Stimulated activated CD8-positive, alpha-beta memory T cell treated with anti-CD3 and anti-CD28 coated beads, Interleukin-15, amount 100 ng/mL, for 48 hours (primary cell): ENCODE measurements at places on chromosomes 2 and 18.

DNA sequence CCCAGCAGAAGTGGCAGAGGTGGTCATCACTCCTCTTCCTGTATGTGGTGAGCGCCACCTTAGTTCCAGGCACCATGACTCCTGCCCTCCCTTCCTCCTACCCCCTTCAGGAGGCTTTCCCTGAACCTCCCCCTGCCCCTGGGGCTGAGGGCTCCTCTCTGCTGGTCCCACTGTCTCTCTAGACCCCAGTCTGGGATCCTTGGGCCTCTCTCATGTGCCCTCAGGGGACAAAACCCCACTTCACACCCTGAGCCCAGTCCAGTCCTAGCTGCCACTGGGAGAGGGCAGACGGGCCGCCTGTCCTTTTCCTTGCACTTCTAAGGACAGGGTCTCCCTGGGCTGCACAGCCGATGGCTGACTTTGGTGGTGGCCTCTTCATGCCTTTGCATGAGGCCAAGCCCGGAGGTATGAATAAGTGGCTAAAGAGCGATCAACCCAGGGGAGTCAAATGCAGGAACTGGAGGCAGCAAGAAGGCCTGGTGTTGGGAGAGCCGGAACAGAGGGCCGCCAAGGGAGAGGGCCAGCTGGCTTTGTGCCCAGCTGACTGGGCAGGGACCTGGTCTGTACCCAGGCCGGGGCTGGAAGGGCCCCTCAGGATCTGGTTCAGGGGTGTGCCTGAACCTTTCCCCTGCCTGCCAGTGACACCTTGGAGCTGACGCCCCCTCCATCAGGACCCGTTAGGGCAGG lies 29.5 kb downstream of the GLI2 start:
- DNase-seq, result no peak

DNA sequence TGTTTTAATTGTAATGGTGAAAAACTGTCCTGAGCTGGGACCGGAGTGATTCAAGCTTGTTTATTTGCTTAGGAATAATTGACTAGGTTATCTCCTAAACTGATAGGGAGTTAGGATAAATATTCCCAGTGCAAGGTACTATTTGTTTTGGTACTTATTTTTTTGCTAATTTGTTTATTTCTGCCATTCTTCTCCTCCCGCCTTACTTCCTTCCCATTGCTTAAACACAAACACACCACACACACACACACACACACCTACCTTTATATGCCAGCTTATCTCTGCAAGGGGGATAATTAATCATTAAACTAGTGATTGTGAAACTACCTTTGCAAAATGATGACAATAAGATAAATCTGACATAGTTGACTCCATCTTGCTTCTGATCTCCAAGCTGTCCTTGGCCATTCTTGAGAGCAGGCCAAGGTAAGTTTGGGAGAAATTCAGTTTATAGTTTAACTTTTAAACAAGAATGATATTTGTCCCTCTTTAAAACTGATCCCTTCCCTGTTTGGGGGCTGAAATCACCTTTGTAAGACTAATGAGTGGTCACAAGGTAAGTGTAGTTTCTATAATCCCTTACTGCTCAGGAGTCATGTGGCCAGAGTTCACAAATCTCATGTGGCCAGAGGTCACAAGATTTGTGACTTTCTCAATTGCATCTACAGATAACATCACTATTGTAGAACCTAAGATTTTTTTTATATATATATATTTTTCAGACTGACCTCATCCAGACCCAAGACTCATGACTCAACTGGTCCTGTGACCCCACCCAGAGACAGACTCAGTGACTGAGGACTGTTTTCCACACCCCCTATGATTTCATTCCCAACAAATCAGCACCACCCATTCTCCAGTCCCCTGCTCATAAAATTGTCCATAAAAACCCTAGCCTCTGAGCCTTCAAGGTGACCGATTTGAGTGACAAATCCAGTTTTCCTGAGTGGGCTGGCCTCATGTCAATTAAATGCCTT lies 83.1 kb upstream of the LRRTM4 start:
- no peak for DNase-seq

DNA sequence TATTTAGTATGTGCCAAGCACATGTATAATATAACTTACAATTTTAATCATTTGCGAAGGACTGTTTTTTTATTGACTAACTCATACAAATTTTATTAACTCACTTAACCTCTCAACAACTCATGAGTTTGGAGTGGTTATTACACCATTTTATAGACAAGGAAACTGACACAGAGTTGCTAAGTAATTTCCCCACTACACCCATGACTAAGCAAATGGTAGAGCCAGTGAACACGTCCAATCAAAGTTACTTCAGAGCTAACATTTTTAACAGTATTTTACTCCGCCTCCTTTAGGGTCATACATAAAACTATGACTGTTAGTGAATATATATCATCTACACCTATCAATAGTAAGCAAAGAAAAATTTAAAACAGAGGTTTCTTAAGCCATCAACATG lies 556.7 kb upstream of the FSIP2 start:
- no peak for DNase-seq

- DNase-seq, result peak; percentile 34
These were observed 130.2 kb upstream of the ID2 start for GRCh38 chr2:8551622-8552074.

DNA sequence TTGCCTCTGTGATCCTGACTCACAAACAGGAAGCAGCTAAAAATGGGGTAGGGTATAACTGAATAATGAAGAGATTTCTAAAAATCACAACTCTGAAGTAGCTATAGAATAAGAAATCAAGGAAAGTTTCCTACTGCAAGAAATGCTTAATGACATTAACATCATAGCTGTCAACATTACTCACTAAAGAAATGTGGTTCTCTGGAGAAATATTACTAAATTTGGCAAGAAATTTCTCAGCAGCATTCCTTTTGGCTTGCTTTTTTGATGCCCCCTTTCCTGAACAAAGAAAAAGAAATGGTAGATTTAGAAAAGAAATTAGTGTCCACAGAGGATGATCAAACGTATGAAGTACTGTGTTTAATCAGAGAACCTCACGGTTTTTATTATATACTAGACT lies 9.5 kb downstream of the PRKRA start:
- no peak for DNase-seq

- no peak for DNase-seq
These were observed 363.1 kb downstream of the DSC3 start for GRCh38 chr18:30679285-30679930.

- DNase-seq, result no peak
These were observed 150.8 kb downstream of the LDLRAD4 start for GRCh38 chr18:13369353-13369752.

DNA sequence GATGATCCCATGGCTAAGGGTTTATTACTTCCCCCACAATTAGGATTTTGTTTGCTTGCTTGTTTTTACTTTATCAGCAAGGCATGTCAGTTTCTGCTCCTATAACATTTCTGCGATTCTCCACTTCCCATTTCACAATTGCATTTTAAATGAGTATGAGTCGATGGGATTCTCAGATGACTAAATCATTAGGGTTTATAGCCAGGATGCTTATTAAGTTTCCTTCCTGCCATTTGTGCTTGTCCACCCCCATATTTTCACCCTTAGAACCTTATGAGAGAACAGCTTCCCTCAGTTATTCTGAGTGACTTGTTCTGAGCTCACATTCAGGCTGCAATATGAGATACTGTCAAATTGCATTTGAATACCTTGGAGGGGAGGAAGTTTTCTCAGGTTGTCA lies 37.9 kb upstream of the C1GALT1C1L start:
- DNase-seq, result no peak

DNA sequence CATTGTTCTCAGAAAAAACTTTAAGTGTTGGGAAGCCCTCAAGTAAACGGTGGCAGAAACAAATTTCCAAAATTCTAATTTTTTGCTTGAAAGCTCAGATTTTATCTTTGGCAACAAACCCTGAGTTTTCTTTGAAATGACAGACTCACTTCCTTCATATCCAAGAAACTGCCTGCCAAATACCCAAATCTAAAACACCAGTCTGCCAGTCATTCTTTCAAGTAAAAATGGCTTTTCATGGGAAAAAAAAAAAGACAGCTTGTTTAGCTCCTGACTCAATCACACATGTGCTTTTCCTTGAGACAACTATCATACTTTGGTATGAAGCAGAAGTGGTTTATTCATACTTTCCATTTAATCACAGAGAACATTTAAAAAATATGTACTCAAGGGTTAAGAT lies 40.6 kb upstream of the CSRNP3 start:
- no peak for DNase-seq

DNA sequence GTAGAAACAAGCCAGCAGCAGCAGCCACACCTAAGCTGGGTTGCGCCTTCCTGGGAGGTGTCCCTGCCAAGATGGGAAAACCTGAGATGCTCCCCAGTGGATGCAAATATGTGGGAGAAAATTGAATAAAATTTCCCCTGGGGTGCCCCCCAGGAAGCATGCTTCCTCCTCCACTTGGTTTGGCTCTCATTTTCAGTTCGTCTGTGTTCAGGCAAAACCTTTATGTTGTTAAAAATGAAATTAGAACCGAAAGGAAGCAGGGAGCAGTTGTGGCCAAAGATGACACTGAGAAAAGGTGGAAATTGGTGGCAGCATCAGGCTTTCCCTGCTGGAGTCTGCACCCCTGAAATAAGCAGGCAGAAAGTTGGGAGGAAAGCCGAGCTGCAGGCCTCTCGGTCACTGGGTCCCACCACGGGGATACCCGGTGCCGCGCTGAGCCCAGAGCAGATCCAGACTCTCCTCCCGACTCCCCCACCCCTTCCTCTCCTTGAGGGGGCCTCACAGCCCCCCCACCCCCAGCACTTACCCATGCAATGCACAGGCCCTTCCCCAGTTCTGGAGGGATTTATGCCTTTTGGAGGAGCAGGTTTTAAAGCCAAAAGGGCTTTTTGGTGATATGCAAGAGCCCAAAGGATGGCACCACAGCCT lies 267.7 kb upstream of the SPRED2 start:
- no peak for DNase-seq

DNA sequence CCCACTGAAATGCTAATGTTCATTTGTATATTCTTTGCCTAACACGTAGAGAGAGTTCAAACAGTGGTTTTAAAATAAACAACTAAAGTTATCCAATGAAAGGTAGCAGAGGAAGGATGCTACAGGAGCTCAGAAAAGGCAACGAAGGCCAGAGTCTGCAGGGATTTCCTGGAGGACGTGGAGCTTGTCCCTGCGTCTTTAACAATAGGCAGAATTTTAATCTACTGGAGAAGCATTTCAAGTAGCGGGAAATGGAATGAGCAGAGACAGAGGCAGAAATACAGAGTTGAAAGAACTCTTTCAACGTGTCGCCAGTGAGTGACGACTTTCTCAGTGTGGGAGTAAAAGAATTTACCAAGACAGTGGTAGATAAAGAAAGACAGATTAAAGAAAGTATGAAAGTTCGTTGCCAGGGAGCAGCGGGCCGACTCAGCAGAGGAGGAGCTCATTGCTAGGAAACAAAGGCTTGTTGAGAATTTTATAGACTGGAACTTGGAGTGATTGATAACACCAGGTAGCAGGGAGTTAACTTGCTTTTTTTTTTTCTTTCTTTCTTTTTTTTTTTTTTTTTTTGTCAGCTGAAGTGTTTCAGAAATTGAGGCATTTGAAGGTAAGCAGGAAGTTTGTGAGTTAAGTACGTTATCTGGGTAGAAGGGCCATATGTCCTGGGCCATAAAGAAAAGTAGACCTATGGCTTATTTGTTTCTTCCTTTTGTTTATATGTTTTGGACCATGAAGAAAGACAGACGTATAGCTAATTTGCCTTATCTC lies 625 bp upstream of the NBAS start:
- peak; percentile 19 for DNase-seq

GRCh38 chr18:29160170-29160569 lies 983.2 kb upstream of the CDH2 start:
- DNase-seq, result no peak

- DNase-seq, result no peak
These were observed 665.9 kb downstream of the CBLN2 start for GRCh38 chr18:71878226-71878625.

GRCh38 chr2:188869550-188869949 lies 104.6 kb upstream of the COL3A1 start:
- DNase-seq, result no peak

DNA sequence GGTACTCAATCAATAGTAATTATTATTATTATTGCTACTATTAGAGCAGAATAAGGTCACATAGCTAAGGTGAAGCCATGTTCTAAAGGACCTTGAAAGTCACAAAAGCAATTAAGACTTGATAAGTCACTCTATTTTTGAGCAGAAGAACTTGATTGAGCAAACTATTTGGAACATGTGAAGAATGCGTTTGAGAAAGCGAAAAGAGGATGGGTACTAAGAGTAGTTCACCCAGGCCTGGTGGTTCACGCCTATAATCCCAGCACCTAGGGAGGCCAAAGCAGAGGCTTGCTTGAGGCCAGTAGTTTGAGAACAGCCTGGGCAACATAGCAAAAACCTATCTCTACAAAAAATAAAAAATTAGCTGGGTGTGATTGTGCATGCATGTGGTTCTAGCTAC lies 7.2 kb upstream of the RTN4 start:
- no peak for DNase-seq

DNA sequence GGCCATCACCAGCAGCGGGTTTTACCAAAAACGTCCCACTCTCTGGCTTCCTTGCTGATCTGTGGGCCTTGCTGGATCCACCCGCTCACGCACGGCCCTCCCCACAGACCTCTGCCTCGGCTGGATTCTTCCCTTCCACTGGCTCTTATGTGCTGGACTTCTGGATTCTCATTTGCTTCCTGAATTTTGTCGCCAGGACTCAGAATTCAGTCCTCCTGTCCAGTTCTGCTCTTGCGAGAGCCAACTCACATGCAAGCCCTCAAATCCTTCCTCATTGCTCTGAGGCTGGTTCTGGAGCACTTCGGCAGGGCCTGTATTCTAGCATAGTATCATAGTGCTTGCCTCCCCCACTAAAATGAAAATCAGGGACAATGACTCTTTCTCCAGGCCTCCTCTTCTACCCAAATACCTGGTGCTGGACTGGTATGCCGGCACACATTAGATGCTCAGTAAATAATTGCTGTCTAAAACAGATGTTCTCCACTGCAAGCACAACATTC lies 115.5 kb downstream of the ATL2 start:
- no peak for DNase-seq

GRCh38 chr2:57908736-57909161 lies 137.9 kb upstream of the VRK2 start:
- no peak for DNase-seq

- no peak for DNase-seq
These were observed 97.7 kb downstream of the DPP4 start for GRCh38 chr2:161976295-161976694.

- DNase-seq, result no peak
These were observed 212.0 kb downstream of the SPAG16 start for GRCh38 chr2:213496226-213496625.

GRCh38 chr2:217890445-217890844 lies 112.3 kb downstream of the TNS1 start:
- no peak for DNase-seq

GRCh38 chr2:66559672-66560071 lies 124.7 kb downstream of the MEIS1 start:
- DNase-seq, result no peak
